Activated T-cell treated with anti-CD3 and anti-CD28 coated beads for 48 hours (primary cell): ENCODE measurements at places on chromosomes 11 and 22.
A peak's percentile ranks its signal among the peaks of the same experiment; 100 is the strongest.

- DNase-seq = no peak
Measured at GRCh38 chr22:45830531-45831245, 146.3 kb downstream of the WNT7B start.

- DNase-seq = no peak
Measured at GRCh38 chr11:2760196-2760871, 60.5 kb upstream of the KCNQ1OT1 start.

GRCh38 chr11:111954154-111954553 is 17.0 kb downstream of the DIXDC1 start:
- DNase-seq = no peak

DNA sequence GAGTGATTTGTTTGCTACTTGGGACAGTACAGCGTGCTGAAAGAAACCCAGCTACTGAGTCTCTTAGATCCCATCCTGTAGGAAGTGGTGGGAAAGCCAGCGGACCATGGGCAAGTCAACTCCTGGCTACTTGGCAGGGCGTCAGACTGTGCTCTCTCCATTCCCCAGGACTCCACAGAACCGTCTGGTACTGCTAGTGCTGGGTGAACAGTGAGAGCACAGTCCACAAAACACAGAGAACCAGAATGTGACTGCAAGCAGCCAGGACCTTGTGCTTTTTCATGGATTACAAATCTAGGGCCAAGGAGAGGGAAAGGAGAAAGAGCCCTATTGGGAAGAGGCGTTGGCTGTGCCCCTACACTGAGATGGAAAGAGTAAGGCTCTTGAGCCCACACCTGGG is 10.2 kb downstream of the BID start:
- no peak for DNase-seq

- DNase-seq = no peak
Measured at GRCh38 chr11:130581646-130582045, 133.2 kb downstream of the ADAMTS15 start.

DNA sequence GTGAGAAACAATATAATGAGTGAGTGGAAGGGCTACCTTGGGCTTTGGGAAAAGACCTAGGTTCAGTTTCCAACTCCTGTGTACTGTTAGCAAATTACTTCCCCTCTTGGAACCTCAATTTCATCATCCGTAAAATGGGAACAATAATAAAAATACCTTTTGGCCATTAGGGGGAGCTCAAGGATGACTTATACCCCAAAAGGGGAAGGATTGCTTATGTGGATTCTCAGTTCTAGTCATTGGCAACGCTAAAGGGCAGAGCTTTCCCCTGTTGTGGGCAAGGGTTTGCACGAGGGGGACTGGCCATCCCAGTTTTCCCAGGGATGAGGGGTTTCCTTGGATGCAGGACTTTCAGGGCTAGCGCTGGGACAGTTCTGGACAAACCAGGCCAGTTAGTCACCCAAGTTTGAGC is 3.1 kb upstream of the COMMD9 start:
- no peak for DNase-seq

- peak; percentile 29 for DNase-seq
Measured at GRCh38 chr22:44710474-44711240, 8.7 kb downstream of the PRR5 start.

- DNase-seq = no peak
Measured at GRCh38 chr11:18485913-18486528, 30.4 kb downstream of the LDHAL6A start.

DNA sequence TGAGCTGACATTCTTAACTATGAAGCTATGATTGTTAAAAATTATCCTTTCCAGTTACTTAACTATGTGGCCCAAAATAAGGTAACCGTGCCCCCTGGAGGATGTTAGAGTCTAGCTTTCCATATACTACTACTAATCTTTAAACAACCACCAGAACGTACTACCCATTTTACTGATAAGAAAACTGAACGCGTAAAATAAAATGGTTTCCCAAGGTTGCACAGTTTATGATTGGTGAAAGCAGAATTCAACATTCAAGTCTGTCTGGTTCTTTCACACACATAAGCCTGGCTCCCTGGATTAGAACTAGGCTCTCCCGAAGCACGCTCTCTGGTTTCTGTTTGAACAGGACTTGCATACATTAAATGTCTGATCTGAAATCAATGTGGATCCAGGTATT is 437.8 kb upstream of the CCDC90B start:
- DNase-seq = no peak

DNA sequence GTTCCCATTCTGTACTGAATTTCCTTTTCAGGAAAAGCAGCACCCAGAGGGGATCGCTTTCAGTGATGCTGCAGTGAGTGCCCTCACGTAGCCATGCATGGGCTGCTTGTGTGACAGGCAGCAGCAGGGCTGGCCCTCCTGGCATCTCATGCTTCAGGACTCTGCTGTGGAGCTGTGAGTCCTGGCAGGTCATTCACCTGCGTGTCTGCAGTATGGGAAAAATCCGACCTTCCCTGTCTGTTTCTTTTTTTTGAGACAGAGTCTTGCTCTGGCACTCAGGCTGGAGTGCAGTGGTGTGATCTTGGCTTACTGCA is 13.4 kb downstream of the GLB1L2 start:
- DNase-seq = no peak
